ENCODE measurements at places on chromosomes 2 and 18.
A peak's percentile ranks its signal among the peaks of the same experiment; 100 is the strongest.

DNA sequence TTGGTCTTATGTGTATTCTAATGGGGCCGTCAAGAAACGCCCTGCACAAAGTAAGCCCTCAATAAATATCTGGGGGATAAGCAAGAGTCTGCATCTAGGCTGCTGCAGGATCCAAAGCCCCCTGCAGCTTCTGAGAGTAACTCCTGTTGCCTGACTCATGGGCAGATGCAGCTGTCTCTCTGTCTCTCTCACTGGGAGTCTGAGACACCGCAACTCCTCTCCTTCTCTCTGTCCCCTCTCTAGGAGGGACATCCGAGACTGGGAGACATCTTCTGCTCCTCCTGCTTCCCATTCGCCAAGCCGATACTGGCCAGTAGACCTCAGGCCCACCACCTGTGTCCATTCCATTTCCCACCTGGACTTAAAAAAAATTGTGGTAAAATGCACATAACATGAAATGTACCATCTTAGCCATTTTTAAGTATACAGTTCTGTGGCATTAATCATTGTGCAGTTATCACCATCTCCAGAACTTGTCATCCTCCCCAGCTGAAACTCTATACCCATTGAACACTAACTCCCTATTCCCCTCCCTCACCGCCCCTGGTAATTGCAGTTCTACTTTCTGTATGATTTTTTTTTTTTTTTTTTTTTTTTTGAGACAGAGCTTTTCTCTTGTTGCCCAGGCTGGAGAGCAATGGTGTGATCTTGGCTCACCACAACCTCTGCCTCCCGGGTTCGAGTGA lies 20.1 kb downstream of the DYSF start:
- no peak for DNase-seq

- no peak for DNase-seq
Observed at GRCh38 chr18:60895181-60895580, 438.0 kb upstream of the CDH20 start.

- DNase-seq = no peak
Observed at GRCh38 chr2:236533343-236533742, 36.3 kb upstream of the ACKR3 start.

GRCh38 chr18:13051159-13051558 lies 60.0 kb downstream of the CEP192 start:
- no peak for DNase-seq

DNA sequence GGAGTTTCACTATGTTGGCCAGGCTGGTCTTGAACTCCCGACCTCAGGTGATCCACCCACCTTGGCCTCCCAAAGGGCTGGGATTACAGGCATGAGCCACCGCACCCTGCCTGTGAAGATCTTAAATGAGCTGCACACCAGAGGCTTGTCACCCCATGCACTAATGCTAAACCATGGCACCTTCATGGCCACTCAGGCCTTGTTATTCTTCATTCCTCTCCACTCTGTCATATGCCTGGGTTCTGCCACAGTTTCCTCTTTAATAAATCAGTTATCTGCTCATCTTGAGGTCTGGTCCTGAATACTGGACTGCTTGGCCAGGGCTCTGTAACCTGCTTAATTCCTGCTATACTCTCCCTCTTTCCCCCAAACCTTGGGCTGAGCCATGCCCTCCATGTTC lies 303.9 kb upstream of the FBXO11 start:
- DNase-seq = no peak

DNA sequence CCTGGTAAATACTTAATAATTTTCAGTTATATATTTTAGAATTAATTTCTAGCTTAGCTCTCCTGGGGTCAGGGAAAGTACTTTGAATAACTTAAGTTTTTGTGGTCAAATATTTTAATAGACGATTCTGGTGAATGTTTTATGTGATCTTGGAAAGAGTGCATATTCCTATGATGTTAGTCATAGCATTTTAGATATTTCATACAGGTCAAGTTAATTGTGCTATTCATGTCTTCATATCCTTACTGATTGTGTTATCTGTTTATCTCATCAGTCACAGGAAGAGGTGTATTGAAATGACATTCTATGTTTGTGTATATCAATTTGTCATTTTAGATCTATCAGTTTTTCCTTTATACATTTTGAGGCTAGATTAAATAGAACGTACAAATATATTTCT lies 576.2 kb downstream of the CPS1 start:
- DNase-seq = no peak

- no peak for DNase-seq
Observed at GRCh38 chr18:24447961-24448360, 12.5 kb upstream of the HRH4 start.

DNA sequence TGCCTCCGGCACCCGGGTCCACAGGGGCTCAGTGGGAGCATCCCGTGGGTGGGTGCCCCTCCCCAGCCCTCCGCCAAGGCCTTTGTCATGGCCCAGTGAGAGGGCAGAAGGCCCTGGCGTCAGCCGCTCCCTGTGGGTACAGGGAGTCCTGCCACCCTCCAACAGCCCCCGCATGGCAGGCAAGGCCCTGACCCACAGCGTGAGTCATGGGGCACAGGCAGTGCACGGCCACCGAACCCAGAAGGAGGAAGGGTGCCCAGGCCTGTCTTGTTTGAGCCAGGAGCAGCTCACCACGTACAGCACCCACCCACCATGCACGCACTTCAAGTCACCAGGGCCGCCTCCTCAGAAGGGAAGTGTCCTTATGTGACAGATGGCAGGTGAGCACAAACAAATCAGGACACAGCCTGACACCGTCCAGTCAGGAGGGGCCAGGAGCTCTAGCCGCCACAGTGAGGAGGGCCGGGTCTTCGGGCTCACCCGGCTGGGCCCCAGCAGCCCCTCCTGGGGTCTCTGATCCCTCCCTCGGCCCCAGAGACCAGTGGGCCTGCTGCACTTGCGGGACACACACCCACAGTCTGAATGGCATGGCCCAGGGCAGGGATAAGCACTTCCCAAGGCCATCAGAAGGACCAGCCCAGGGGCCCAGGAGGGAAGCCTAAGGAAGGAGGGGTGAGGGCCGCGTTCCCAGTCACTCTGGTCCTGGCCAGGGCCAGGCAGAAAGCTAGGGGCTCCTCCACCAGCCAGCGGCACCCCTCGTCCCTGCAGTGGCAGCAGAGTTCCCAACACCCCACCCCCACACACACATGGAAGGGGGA lies 25.8 kb downstream of the BIN1 start:
- DNase-seq = no peak

DNA sequence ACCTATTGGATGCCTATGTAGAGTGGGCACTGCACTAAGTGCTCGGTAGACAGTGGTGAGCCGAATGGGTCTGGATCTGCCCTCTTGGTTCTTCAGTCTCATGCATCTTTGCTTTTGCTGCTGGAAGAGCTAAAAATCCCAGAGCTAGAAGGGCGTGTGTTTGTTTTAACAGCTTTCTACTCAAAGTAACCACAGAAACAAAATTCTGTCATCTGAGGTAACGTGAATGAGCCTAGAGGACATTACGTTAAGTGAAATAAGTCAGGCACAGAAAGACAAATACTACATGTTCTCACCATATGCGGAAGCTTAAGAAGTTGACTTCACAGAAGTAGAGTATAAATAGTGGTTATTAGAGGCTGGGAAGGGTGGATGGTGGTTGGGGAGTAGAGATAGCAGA lies 119.8 kb downstream of the PLB1 start:
- DNase-seq = no peak

GRCh38 chr2:167411367-167411766 lies 523.1 kb downstream of the XIRP2 start:
- DNase-seq = no peak

- DNase-seq = no peak
Observed at GRCh38 chr2:101698844-101699754, 1.6 kb downstream of the MAP4K4 start.

DNA sequence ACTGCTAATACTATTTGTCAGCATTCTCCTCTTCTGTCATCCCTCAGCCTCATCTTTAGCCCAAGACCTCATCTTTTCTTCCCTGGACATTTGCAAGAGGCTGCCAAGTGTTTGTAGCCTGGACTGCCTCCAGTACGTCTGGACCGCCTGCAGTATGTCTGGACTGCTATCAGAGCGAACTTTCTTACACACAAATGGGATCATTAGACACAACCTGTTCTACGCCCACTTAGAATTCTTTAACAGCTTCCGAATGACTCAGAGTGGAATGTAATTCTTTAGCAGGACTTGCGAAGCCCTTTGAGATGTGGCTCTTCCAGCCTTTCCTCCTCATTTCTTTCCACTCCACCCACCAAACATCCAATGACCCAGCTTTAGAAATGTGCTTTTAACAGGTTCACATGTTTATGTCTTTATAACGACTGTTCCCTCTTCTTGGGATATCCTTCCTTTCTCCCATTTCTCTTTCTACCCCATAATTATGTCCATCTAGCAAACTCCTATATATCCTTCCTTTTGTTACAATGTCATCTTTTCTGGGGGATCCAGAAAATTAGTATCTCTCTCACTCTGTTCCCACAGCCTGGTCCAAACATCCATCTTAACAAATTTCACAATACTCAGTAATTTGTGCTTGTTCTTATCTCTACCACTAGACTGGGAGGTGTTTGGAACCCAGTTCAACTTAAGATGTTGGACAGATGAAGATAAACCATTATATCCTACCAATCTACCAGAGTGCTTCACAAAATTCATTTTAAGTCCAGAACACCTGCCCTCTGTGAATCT lies 171.3 kb upstream of the PGAP1 start:
- no peak for DNase-seq

DNA sequence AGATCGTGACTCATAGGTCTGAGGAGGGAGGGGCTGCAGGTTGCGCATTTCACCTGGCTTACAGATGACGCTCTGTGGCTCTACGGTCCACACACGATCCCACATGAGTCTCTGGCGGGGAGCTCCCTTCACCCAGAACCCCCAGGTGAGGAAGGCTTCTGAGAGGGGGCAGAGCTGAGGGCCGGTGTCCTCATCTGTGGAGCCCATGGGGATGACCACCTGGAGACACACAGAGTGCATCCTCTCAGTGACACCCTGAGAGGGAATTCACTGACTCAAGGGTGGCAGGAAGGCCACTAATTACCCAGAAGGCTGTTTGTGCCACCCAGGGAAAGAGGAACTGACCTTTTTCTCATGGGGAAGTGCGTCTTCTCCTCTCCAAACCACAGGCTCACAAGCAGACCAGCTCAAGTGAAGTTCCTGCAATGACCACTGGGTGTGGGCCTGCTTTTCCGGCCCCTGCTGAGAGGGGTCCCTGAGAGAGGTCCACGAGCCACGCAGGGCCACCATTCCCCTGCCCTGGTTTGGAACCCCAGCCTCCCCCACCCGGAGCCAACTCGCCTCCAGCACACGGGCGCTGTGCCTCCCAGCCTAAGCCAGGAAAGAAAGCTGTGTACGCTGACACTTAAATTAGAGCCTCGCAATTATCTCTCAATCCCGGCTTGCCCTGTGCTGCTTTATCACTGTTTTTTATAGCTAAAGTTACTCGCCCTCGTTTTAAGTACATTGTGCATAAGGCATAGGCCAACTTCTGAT lies 114.1 kb downstream of the BCL11A start:
- DNase-seq = peak; percentile 26

- DNase-seq = no peak
Observed at GRCh38 chr2:224517963-224518362, 67.2 kb downstream of the CUL3 start.

DNA sequence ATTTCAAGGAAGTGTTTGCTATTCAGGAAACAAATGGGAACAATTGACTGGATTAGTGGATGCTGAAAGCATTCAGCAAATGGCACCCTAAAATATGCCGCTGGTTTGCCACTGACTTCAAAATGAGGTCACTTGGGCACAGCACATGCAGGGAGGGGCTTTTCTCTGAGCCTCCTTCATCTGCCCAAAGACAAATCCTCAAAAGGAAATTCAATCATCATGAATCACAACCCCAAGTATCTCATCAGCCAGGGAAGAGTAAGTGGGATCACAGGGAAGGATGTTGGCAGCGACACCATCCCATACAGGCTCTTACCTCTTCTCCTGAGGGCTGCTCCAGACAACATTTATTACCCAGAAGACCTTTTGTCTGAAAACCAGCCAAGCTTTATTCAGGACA lies 14.4 kb upstream of the SP140L start:
- DNase-seq = no peak

DNA sequence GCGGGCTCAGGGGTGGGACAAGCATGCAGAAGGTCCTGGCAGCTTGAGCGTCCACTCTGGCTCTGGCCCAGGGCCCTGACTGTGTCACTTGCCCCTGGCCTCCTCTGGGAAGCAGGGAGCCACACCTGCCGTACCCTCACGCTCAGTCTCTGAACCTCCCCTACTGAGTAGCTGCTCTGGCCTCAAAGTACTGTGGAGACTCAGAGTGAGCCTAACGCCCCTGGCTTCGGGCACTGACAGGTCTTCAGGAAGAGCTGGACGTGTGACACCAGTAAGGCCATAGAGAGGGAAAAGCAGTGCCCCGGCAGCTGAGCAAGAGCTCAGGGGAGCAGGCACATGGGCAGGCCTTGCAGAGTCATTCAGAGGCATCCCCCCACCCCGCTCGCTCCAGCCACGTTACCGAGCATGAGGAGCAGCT lies 73.3 kb downstream of the SFXN5 start:
- no peak for DNase-seq

DNA sequence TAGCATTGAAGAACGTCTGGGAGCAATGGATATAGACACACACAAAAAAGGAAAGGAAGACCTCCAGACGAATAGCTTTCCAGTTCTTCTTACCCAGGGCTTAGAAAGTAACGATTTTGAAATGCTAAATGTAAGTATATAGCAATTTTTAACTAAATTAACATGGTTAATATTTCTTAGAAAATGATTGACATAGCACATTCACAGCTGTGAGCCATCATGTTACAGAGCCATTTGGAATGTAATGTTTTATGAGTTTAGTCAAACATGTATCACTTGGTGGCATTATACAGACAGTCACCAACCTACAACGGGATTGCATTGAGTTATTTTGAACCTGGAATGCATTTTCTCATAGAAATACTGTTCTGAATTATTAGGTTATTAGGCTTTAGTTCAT lies 35.1 kb downstream of the WDR43 start:
- DNase-seq = no peak

DNA sequence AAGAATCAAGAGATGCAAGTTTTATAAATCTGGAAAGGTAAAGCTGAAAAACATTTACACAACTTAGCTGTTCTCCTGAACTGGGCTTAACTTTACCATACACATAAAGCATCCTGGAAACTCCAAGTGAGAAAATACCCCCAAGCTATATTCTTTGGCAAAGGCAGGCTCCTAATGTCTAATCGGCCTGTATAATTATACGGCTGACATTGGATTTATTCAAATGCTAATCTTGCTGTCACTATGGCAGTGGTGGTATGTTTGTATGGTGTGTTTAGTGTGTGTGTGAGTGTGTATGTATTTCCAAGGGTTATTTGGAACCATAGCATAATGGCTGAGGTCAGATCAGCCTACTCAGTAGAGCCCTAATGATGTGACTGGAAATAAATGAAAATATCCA lies 1031.8 kb upstream of the ZEB2 start:
- no peak for DNase-seq

DNA sequence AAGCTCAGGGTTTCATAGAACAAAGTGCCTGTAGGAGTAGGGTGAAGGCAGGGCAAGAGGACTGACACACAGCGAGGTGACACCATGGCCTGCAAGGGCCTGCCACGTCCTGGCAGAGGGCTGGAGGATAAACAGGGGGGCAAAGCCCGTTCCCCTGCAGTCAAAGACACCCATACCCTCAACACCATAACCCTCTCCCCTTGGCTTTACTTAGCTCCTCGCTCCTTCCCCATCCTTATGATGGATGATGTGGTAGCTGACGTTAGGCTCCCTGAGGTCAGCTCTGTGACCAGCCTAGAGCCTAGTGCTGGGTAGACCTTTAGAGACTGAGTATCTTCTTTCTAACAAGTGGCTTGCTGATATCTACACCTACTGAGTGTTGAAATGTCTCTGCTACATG lies 683.3 kb upstream of the HS6ST1 start:
- no peak for DNase-seq

GRCh38 chr18:11149441-11150270 lies at the start of gene PIEZO2:
Gene PIEZO2 (minus strand): TSS chr18:11149569. CDS start chr18:11148588, 981 bp downstream.
- peak; percentile 56 for DNase-seq

GRCh38 chr18:13401826-13402225 lies 183.3 kb downstream of the LDLRAD4 start:
- DNase-seq = no peak
